Bronchial epithelial cell (primary cell): ENCODE measurements at places on chromosomes 1 and 21. TPM values are rescaled to one million over a fixed set of nuclear protein-coding genes. Genes with fewer than 3 reads are reported as not detected.
A peak's percentile ranks its signal among the peaks of the same experiment; 100 is the strongest.

Gene LAD1
- 156 and 220 TPM in 2 replicates for total RNA-seq

Gene DPH5
- total RNA-seq: 21.5 and 42.4 TPM in 2 replicates

Gene CD2
- not detected in 2 replicates for total RNA-seq

Gene RGS16
- 3.5 and 3.7 TPM in 2 replicates for total RNA-seq

DNA sequence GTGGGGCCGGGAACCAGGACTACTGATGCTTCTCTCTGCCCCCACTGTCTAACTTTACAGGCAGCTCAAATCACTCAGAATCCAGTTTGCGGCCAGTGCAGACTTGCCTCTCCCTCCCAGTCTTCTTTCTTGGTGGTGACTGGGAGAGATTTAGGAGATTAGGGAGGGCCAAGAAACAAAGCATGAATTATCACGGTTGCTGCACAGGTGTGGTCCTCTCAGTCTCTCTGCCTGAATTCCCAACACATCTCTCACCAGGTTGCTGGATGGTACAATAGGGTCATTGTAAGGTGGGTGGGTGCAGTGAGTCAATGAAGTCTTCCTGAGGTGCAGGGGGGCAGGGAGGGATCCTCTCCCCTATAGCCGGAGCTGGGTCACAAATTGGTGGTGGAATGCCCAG lies 12.6 kb downstream of the S100A11 start:
- DNase-seq: peak; percentile 97

- DNase-seq: no peak
Observed at GRCh38 chr1:77051425-77051824, 167.8 kb downstream of the PIGK start.

DNA sequence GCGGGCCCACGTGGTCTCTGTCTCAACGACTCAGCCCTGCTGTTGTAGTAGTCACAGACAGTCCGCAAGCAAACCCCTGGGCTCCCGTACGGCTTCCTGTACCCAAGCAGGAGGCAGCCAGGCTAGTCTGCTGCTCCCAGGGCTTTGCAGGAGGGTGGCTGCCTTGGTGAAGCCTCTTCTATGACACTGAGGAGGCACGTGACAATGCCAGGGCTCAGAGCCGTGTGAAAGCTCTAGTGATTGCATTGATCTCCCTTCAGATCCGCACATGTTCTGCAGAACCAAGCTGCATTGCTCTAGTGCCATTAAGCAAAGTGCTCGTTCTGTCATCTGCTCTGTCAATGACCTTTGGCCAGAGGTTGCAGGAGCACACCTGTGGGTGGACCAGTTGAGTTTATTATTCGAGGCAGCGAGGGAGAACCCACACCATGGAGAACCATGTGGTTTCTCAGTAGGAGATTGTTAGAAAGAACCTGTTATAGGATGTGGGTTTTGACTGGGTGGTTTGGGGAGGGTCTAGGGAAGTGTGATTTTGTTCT lies 18.0 kb downstream of the UMODL1 start:
- DNase-seq: no peak
